ENCODE measurements at places on chromosomes 7 and 10.

GRCh38 chr7:106737202-106737562 is 76.2 kb upstream of the CCDC71L start:
- no peak for DNase-seq

GRCh38 chr7:1931256-1931950 is 261.3 kb downstream of the ELFN1 start:
- DNase-seq: no peak

- DNase-seq: no peak
Measured at GRCh38 chr10:5735119-5735518, 50.5 kb downstream of the TASOR2 start.

- DNase-seq: no peak
Measured at GRCh38 chr7:13411636-13412035, 577.8 kb downstream of the ETV1 start.

DNA sequence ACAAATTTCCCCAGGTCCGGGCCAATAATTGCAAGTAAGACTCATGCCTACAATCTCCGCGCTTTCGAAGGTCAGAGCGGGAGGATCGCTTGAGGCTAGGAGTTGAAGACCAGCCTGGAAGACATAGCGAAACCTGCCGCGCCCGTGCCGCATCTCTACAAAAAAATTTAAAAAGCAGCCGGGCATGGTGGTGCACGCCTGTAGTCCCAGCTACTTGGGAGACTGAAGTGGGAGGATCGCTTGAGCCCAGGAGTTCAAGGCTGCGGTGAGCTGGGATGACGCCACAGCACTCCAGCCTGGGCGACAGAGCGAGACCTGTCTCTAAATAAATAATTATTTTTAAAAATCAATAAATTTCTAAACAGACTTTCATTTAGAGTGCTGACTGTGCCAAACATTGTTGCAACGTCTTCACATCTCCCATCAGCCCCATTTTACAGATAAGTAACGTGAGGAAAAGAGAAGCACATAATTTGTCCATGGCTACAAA is 494 bp upstream of the CFAP43 start:
- DNase-seq: no peak

- DNase-seq: no peak
Measured at GRCh38 chr10:29199941-29200679, 88.8 kb upstream of the LYZL1 start.

DNA sequence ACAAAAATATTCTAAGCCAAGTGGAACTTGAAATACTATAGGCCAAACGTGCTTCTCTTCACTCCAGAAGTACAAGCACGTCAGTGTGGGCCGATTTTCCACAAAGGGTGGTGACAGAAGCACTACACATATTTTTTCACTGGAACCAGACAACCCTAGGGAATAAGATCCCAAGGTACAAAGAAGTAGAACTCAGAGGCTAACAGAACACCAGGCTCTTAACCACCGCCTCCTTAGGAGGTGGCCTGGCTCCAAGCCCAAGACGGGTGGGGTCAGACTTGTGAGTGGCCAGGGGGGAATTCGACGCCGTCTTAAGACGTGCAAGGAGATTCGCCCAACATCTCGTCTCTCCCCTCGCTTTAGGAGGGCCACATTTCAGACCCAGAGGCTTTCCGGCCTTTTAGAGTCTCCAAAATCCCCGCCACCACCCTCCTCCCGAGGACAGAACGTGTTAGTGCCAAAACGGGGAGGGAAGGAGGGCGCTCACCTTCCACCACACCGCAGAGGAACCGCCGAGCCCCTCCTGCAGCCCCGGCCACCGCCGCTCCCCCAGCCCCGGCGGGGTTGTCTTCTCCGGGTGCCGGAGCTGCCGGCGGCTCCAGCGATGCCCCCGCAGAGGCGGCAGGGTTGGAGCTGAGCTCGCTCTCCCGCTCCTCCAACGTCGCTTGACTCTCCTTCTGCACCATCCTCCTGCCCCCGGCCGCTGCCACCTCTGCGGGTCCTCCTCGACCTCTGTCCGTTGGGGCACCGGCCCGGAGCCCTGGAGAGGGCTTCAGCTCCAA is 716 bp downstream of the OGA start:
- no peak for DNase-seq
